ENCODE measurements at places on chromosomes 3 and 15. TPM values are rescaled to one million over a fixed set of nuclear protein-coding genes. Genes with fewer than 3 reads are reported as not detected.

The ALG1L2 gene
- total RNA-seq: not detected

The AADACL2 gene
- total RNA-seq: not detected

The IQCF5 gene
- not detected for total RNA-seq

The ADIPOQ gene
- not detected for total RNA-seq

The LCTL gene
- not detected for total RNA-seq

The ITGB5 gene
- 0.73 TPM for total RNA-seq

The CYP1A2 gene
- total RNA-seq: not detected

The LTF gene
- not detected for total RNA-seq

The GOLGA6A gene
- total RNA-seq: not detected

The FEZF2 gene
- total RNA-seq: not detected

The CCR8 gene
- total RNA-seq: 11.3 TPM

The KLHL6 gene
- total RNA-seq: 35.1 TPM

The FANCI gene
- 135 TPM for total RNA-seq

The LNP1 gene
- total RNA-seq: 0.76 TPM

The SNUPN gene
- total RNA-seq: 30.8 TPM

The SNTN gene
- total RNA-seq: not detected

The PLCH1 gene
- total RNA-seq: 0.88 TPM

The C3orf22 gene
- total RNA-seq: not detected

The NLGN1 gene
- total RNA-seq: not detected

The TLE3 gene
- total RNA-seq: 98.2 TPM

The CTDSPL2 gene
- total RNA-seq: 62.4 TPM

The GMNC gene
- total RNA-seq: not detected

The GBE1 gene
- 22.7 TPM for total RNA-seq

The WWTR1 gene
- total RNA-seq: 1.1 TPM

The CCDC191 gene
- 2.6 TPM for total RNA-seq

The SI gene
- not detected for total RNA-seq

The GOLGA6L4 gene
- 1.2 TPM for total RNA-seq

The EXD1 gene
- not detected for total RNA-seq

The DOCK3 gene
- total RNA-seq: 1.5 TPM

The TEX9 gene
- 0.71 TPM for total RNA-seq

The SLITRK3 gene
- total RNA-seq: not detected

The BTLA gene
- 42.6 TPM for total RNA-seq

The FBXO45 gene
- total RNA-seq: 17.8 TPM

The GOLGA8J gene
- total RNA-seq: not detected

The AP4E1 gene
- total RNA-seq: 11.5 TPM

The SLC28A1 gene
- total RNA-seq: not detected

The RLBP1 gene
- not detected for total RNA-seq

The ATP2B2 gene
- total RNA-seq: not detected

The PLOD2 gene
- 1.0 TPM for total RNA-seq

The LEO1 gene
- 29.4 TPM for total RNA-seq

The SKOR1 gene
- total RNA-seq: 0.22 TPM

The NKTR gene
- 98.9 TPM for total RNA-seq

The RAB7A gene
- total RNA-seq: 261 TPM

The CRBN gene
- 62.4 TPM for total RNA-seq

The CD86 gene
- total RNA-seq: 5.4 TPM

The DUOXA2 gene
- not detected for total RNA-seq

The NEK11 gene
- total RNA-seq: 1.9 TPM

The AGBL1 gene
- not detected for total RNA-seq

The CHRFAM7A gene
- total RNA-seq: not detected

The ISG20 gene
- total RNA-seq: 122 TPM

The ABCF3 gene
- total RNA-seq: 73.4 TPM

The GOLGA6L2 gene
- total RNA-seq: not detected

The ZBED2 gene
- total RNA-seq: 95.1 TPM

The TLR9 gene
- 0.49 TPM for total RNA-seq

The GOLGA8T gene
- total RNA-seq: not detected
